ENCODE measurements at places on chromosomes 5 and 9.

DNA sequence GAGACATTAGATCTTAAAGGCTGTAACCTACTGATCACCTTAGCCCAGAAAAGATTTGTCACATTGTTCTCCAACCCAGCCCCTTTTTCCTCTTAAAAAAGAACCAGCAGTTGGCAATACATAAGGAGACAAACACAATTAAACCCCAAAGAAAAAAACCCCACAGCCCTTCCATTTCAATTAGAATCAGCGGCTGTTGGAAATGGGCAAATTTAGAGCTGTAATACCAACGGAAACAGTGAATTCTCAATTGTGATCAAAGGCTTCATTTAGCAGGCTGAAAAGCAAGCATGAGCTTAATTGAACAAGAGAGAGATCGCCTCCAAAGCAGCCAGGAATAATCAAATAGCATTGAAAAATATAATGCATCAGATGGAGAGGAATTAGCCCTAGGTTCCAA, 153.6 kb downstream of the FAM114A2 start:
- no peak for DNase-seq

DNA sequence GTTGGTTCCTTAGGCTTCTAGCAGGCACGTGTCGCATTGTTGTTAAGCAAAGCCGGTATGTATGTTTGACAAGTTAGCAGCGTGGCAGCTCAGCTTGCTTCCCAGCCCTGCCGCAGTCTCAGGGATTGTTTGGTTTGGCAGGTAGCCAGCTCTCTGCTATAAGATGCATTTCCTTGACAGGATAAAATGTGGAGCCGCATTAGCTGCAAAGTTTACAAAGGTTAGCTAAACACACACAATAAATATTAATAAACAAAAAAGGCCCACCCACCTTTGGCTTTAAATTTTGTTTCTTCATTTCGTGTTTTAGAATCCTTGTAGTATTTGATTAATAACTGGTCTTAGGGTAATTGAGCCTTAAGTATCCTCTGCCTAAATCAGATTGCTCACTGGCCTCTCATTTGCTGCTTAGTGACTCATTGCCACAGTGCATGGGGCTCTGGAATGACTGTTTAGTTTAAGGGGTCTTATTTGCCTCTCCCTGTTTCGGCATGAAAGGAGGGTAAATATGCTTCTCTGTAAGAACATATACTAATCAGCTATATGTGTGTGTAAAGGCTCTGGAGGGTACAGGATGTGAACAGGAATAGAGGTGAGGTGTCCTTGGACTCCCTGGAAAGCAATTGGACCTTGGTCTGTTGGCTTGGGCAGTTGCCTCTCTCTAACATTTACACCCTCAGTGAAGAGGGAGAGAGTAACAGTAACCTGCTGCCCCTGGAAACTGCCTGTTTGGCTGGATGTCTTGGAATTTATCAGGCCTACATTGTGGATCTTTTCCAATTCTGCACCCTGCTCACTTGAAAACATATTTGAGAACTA, 122.0 kb downstream of the GDNF start:
- no peak for DNase-seq

GRCh38 chr5:40404613-40405012, 275.1 kb upstream of the PTGER4 start:
- DNase-seq = no peak

DNA sequence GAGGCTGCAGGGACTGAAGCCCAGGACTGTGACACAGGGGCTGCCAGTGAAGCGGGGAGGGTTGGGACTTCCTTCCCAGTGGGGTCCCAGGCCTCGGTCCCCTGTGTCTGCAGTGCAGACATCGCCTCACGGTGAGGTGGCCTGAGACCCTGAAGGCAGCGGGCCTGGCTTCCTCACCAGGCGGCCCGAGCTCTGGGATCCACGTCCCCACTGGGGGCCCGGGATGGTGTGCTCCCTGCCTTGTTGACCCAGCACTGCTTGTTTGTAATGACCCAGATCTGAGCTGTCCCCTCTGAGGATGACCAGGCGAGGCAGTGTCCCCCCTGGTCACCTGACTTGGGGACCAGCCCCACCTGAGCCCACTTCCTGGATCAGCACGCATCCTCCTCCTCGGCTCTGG, 53.1 kb downstream of the COL5A1 start:
- no peak for DNase-seq

DNA sequence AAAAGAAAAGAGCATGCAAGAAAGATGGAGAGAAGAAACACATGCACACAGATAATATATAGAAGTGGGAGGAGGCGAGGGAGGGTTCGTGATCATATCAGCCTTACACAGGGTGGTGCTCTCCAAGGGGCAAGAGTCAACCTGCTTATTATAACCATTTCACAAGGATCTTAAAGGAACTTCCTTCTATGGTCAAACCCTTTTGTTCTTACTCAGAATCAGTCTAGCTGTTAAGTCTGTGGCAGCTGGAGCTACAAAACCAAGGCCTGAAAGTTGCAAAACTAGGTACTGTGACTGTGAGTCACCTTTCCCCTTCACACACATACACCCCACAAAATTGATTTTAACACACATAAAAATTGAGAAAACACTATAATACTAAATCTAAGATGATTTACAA, 18.5 kb upstream of the ERMP1 start:
- DNase-seq = no peak

DNA sequence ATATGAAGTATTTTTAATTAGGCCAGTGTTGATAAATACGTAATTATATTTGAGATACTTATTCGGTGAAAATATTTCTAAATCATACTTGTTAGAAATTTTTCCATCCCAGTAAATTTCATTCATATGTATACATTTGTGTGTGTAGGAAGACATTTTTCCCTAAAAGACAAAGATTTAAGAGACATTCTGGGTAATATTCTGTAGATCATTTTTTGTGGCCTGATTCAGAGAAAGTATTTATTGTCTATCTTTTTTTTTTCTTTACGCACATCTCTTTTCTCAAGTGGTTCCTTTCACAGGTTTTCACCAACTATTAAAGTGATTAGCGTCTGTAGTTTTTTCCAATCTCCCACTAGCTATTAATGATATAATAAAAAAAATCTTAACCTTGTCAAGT, 224.1 kb downstream of the MEF2C start:
- DNase-seq = no peak

DNA sequence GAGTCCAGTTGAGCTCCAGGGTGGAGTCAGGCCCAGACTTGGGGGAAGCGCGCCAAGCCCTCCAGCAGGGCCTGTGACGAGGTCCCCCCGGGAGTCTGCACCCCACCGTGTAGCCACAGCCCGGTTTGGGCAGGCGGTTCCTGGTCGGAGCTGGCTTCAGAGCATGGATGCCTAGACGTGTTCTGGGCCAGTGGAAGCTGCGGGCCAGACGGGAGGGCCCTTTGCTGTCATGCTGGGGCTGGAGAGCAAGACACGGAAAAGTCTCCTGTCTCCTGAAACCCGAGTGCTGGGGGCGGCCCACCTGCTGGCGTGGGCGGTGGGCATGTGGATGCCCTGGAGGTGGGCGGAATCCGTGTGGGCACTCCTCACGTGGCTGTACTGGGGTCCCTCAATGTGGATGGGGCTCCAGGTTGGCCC, 1.9 kb downstream of the GPSM1 start:
- DNase-seq = no peak

GRCh38 chr5:170896779-170897178, 35.0 kb downstream of the RANBP17 start:
- no peak for DNase-seq

DNA sequence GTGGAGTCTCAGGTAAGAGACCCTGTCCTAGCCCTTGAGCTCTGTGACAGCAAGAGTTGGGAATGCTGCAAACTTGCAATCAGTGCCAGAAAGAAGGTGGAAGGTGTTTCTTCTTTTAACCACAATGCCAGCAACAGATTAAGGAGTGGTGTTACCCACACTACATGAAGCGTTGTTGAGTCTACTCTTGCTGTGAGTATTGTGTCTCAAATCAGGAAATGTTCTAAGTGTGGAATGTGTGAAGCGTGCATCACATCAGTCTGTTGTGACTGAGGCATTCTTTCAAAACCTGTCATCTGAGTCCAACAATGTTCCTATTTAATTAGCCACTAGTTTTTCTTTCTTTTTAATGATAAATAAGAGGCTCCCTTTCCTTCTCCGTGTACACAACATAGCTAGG, 2.9 kb upstream of the LURAP1L start:
- DNase-seq = no peak

DNA sequence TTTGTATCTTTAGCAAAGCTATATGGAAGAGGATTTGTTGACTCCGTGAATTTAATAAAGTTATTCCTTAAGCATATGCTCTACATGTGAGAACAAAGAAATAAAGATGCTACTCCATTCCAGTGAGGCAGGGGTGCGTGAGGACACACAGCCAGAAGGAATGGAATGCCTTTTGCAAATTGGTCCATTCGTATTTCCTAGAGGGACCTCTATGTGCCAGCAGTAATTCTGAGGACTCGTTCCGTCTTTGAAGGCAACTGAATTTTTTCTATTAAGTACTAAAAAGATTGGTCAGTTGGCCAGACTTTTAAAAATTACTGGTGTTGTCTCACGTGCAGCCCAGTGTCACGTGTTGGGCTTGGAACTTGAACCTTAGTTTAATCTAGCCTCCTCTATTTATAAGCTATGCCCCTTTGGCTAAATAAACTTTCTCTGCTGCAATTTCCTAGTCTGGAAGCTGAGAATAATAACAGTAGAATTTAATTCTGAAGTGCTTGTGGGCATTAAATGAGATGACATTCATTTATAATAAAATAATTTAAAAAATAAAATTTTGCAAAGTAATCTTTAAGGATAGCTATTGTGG, 13.9 kb downstream of the RAI14 start:
- no peak for DNase-seq

DNA sequence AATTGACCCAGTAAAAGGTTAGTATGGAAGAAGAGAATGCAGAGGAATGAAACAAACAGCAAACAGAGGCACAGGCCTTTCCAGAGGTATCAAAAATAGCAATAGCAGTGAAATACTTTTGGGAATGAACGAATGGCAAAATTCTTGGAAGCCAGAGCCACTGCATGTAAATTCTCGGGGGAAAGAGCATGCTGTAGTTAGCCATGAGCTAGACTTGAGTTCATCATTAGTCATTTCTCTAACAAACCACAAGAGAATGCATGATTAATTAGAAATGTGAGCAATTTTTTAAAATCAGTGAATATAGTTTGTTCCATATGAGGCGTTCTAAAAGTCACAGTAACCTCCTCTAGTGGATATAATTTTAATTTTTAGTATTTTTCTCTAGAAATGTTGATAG, 170.3 kb upstream of the PRR16 start:
- no peak for DNase-seq

GRCh38 chr5:127400946-127401670, 110.5 kb downstream of the MEGF10 start:
- DNase-seq = no peak

DNA sequence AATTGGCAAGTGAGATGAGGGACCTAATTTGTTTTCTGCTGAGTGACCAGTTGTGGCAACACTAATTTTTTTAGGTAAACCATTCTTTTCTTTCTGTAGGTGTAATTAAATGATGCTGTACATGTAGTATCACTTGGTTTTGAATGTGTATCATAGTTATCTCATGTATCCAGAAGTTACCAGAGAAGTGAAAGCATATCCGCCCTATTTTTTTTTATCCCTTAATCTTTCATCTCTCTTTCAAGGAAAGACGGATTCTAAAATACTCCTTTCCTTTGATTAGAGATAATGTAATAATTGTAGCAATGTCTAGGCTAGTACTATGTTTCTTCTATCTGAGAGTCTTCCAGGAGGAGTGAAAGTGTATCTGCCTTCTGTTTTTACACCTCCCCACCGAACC, 7.1 kb downstream of the KDM3B start:
- DNase-seq = no peak

DNA sequence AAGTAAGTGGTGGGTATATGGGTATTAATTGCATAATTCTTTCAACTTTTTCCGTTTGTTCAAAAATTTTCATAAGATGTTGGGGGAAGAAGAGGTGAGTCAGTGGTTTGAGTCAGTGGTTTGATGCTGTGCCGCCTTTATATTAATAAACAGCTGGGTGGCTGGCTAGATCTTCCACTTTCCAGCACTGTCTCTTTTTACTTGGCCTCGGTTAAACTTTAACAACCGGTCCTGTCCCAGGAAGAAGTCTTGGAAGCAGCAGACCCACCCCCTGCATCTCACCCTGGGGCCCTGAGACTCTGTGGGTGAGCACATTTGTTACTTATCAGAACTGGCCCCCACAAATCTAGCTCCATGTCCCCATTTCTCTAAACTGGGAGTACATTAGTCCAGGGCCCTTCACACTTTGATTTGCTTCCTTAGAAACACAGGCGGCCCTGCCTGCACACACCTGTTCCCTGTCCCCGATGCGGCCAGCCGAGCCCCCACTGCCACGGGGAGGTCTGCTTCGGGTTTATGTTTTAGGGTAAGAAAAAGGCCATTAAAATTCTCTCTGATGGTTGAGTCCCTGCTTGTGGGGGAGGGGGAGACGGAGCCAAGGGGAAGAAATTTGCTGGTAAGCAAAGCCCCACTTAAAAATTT, 90.7 kb downstream of the PTCH1 start:
- no peak for DNase-seq

- no peak for DNase-seq
These were observed 259.6 kb downstream of the CDH12 start for GRCh38 chr5:22593592-22593991.

DNA sequence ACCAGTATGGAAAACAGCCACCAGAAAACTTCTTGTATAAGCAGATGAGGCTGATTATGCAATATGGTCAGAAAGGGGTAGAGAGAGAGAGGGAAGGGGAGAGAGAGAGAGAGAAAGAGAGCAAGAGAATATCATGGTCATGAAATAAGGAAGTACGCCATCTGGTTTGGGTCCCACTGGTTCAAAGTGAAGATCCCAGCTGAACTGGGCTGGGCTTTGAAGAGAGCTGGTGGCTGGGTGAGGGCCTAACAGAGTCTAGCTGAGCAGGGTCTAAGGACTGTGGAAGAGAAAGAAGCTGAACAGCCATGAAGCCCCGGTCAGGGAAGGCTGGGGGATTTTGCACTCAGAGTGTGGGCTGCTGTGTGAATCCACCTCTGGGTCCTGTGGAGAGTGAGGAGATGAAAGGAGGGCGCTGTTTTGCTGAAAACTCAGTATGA, 14.6 kb downstream of the TRIM14 start:
- DNase-seq = no peak

DNA sequence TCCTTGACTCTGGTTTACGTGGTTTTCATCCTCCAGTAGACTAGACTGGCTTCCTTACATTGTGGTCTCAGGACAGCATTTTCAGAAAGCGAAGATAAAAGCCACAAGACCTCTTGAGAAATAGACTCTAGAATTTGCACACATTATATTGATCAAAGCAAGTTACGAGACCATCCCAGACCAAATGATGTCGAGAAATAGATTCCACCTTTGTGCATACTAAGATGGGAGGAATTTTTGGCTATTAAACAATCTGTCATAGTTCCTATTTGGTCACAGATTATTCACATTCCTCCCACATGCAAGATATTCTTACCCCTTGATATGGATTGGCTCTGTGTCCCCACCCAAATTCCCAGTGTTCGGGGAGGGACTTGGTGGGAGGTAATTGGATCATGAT, 65.6 kb downstream of the TEX10 start:
- no peak for DNase-seq

- peak; percentile 58 for DNase-seq
These were observed at the start of gene RXRA for GRCh38 chr9:134325813-134326723. RXRA (plus strand) TSS chr9:134326455; CDS start chr9:134326632, 177 bp downstream.

- DNase-seq = peak; percentile 61
These were observed at the start of gene AK8 for GRCh38 chr9:132877824-132878694. AK8 (minus strand) TSS chr9:132878284; CDS start chr9:132878255, 29 bp downstream.

- no peak for DNase-seq
These were observed 426.5 kb downstream of the IRX1 start for GRCh38 chr5:4022056-4022670.
